ENCODE measurements at places on chromosomes 6 and 20.
A peak's percentile ranks its signal among the peaks of the same experiment; 100 is the strongest.

DNA sequence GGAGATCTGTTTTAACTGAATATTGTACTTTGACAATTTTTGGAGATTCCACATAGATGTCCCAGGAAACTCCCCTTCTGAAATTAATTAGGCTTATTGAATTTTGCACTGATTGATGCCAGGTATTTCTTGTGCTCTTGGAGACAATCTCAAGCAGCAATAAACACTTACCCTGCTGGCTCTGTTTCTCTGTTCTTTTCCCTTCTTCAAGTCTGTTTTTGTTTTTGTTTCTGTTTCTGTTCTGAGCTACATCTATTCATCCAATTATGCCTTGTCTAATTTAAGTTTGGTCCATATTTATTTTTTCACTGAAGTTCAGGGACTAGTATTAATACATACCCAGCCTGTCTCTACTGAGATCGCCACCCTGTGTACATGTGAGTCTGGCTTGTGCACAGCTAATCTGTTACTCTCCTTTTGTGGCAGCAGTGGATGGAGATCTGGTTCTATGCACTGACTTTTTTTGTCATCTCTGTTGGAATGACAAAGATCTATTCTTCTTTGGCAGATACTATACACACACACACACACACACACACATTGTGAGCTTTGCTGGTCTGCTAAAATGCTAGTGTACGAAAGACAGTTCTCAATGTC, 51.9 kb downstream of the IL22RA2 start:
- DNase-seq = no peak

GRCh38 chr6:108294727-108295625, at the start of gene AFG1L:
AFG1L (plus strand) TSS chr6:108295054; CDS start chr6:108295080, 26 bp downstream.
- peak; percentile 92 for DNase-seq

- peak; percentile 48 for DNase-seq
These were observed 38.7 kb downstream of the MAP3K5 start for GRCh38 chr6:136753624-136754023.

GRCh38 chr6:159170333-159170672, 1.1 kb downstream of the FNDC1 start:
- DNase-seq = no peak

- DNase-seq = no peak
These were observed 455.7 kb upstream of the SOX4 start for GRCh38 chr6:21137700-21138335.

DNA sequence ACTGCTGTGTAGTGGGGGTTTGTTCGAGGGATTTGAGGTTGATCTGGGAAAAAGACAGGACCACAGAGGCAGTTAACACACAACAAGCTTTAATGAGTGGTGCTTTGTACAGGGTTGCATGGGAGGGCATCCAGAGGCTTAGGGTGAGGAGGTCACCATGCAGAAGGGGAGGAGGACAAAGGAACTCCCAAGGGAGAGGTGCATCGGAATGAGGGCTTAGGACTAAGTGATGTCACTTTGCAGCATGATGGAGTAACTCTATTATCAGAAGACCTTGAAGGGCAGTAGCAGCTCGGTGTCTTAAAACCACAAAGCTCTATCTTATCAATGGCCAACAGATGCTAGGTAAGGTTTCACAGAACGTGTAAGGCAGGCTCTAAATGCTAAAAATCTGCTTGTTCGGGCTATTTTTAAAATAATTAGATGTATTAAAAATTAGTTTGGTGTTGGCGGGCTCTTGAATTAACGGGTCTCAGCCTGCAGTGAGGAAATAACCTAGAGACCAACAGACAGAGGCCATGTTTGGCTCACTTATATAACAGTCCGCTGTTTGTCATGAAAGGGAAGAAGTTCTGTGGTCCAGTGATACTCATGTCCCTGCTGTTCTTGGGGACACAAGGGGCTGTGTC, 37.9 kb downstream of the MAN1A1 start:
- no peak for DNase-seq

DNA sequence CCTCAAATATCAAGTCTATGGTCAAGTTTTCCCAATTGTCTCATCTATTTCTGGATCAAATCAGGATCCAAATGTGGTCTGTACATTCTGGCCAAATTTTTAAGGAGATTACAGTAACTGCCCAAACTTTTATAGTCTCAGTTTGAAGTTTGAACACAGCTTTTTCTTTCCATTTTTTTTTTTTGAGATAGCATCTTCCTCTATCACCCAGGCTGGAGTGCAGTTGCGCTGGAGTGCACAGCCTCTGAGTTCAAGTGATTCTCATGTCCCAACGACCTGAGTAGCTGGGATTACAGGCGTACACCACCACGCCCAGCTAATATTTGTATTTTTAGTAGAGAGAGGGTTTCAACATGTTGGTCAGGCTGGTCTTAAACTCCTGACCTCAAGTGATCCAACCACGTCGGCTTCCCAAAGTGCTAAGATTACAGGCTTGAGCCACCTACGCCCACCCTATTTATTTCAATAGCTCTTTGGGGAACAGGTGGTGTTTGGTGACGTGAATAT, 84.9 kb upstream of the CARMIL1 start:
- no peak for DNase-seq

DNA sequence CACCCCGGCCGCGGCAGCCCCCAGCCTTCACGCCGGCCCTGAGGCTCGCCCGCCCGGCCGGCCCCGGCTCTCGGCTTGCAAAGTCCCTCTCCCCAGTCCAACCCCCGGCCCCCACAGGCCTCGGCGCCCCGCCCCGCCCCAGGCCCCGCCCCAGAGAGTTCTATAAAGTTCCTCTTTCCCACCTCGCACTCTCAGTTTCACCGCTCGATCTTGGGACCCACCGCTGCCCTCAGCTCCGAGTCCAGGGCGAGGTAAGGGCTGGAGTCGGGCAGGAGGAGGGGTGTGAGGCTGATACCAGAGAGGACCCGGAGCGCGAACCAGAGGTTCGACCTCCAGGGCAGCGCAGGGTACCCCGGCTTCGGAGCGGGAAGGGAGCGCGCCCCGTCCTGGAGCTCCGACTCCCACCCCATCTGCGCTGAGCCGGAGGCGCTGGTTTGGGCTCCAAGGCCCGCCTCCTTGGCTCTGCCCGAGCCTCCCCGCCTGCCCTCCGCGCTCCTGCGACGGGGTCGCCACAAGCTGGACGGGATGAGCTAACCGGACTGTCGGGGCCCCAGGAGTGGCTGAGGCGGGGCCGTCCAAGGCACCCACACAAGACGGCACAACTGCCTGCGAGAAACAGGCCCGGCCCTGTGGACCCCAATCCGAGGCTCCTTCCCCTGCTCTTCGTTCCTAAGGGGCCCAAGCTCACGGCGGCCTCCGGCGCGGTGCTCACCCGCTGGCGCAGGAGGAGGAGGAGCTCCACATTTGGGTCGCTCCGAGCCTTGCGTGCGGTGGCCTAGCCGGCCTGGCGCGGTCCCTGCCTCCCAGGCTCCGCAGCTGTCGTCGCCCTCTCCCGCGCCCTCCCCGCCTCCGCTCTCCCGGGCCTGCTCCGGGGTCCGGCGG, at the start of gene IRF4:
Gene IRF4, plus strand, starts transcription at position 194 of the 882 bp plus-strand sequence. CDS start 1,401 bp downstream, outside the sequence.
- peak; percentile 81 for DNase-seq

- DNase-seq = no peak
These were observed 120.8 kb upstream of the PTPN1 start for GRCh38 chr20:50389438-50389807.

Data from stimulated activated CD8-positive, alpha-beta memory T cell treated with anti-CD3 and anti-CD28 coated beads, Interleukin-4, amount 100 ng/mL, for 48 hours (primary cell).